ENCODE measurements at places on chromosomes 3 and 15.

- DNase-seq = no peak
Measured at GRCh38 chr15:79129235-79129634, 38.7 kb upstream of the RASGRF1 start.

DNA sequence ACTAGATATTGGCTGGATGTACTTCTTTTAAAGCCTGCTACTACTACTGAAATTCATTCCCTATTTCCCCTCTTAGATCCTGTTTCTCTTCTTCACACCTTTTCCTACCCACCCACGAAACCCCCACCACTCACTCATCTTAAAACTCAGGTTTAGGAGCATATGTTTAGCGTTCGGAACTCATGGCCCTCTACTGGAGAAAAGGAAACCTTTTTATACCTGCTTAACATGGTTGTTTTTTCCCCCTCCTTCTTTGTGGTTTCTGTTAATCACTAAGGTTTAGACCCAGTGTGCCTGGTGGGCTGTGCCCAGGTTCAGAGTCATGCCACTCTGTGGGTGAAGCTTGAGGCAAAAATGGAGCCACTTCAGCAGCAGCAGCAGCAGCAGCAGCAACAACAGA, 2.6 kb downstream of the ARID3B start:
- DNase-seq = no peak

DNA sequence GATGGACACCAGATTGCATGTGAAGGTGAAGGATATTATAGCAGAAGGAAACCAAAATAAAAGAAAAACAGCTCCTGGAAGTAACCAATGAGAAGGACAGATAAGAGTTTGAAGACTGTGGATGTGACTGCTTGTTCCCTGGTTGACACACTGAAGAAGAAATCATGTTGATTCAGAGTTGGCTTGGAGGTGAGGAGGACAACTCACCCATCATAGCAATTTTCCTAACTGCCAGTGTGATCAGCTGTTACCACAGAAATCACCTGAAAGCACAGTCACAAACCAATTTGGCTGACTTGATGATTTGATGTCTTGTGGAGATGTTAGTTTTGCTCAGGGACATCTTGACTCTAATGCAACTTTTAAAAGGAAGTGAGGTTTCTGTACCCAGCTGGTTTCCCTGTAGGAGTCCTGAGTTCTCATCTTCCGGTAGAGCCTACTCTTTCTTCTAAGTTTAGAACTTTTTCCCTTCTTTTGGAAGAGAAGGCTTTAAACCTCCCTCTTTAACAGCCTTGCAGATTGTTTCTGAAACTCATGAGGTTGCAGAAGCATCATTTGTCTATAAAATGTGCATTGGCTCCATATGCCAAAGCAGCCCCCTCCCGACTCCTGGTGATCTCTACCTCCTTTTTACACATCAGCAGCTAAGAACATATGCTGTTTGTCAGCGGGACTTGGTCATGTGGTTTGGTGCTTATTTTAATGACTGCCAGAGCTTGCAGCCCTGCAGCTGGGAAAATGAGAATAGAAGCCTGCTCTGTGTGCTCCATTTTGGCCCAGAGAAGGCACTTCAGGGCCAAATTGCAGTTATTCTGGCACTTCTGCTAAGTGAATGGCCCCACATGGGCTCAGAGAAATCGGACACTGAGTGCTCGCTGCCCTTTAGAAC, 10.3 kb downstream of the ATG7 start:
- DNase-seq = no peak

GRCh38 chr15:26882112-26882511, 15.2 kb downstream of the GABRA5 start:
- DNase-seq = no peak

GRCh38 chr3:27644941-27645340, 77.2 kb downstream of the EOMES start:
- DNase-seq = no peak

DNA sequence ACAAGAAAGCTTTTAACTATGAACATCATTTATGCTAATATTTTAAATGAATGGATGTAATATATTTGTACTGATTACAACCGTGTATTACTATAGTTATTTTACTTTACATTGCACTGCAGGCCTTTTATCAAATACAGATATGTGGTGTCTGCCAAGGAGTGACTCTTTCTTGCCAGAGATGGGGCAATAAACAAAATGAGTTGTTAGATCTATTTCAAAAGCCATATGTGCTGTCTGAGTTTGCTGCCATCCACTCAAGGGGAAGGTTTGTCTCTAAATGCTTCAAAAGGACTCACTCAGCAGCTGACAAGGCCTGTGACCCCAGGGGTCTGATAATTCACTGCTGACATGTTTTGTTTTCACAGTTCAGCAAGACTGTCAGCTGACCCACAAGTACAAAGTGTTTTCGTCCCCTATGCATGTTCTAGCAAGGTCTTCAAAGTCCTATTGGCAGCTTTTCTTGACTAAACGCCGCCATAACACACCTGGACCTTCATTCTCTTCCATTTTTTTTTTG, 41.3 kb upstream of the ZBED2 start:
- DNase-seq = no peak

DNA sequence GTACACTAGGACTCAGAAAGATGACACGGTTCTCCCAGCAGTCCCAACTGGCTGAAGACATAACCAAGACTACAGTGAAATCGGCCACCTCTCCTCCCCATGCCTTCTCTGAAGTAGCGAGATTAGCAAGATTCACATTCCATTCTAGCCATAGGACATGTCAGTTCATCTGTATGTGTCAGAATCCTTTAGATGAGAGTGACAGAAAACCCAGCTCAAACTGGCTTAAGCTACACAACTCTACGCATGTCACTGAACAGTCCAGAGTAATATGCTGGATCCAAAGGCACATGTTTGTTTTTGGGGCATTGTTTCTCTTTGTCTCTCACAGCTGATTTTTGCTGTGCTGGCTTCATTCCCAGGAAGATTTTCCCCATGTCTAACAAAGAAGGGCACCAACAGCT, 75.8 kb downstream of the RARB start:
- DNase-seq = no peak

GRCh38 chr3:171532294-171532693, 72.1 kb upstream of the TNIK start:
- no peak for DNase-seq

- no peak for DNase-seq
Measured at GRCh38 chr3:147397155-147397874, 9.0 kb downstream of the ZIC4 start.

DNA sequence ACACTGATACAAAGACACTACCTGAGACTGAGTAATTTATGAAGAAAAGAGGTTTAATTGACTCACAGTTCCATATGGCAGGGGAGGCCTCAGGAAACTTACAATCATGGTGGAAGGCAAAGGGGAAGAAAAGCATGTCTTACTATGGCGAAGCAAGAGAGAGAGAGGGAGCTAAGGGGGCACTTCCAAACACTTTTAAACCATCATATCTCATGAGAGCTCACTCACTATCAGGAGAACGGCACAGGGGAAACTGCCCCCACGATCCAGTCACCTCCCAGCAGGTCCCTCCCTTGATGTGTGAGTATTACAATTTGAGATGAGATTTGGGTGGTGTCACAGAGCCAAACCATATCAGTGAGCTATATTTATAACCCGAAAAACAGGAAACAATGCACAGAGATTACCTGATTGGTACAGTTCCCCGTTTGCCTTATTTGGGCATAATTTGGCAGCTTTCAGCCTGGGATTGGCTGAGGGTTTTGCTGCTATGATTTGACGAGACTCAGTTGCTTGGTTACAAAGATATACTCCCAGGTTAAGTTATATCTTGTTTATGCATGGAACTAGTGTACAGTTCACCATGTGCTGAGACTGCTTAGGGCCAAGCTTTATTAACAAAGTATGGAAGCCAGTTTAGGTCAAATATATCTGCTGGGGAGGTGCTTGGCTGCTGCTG, 184.2 kb downstream of the NR2F2 start:
- no peak for DNase-seq

DNA sequence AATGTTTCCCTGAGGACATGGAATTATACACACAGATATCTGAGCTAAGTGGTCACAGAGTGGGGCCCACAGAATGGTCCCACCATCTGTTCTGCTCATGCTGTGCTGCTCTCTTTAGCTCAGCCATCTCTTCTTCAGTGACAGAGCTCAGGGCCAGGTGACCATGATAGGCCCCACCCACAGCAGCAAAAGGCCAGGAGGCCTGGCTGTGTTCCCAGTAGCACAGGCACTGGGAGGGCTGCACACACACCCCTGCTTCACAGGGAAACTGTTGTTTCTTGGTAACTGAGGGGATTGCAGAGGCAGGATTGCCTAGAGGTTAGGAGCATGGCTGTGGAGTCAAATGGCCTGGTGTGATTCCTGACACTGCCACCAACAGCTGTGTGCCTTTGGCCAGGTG, 4.8 kb upstream of the FBXW12 start:
- no peak for DNase-seq

GRCh38 chr3:99780749-99781148, 36.9 kb upstream of the CMSS1 start:
- no peak for DNase-seq

DNA sequence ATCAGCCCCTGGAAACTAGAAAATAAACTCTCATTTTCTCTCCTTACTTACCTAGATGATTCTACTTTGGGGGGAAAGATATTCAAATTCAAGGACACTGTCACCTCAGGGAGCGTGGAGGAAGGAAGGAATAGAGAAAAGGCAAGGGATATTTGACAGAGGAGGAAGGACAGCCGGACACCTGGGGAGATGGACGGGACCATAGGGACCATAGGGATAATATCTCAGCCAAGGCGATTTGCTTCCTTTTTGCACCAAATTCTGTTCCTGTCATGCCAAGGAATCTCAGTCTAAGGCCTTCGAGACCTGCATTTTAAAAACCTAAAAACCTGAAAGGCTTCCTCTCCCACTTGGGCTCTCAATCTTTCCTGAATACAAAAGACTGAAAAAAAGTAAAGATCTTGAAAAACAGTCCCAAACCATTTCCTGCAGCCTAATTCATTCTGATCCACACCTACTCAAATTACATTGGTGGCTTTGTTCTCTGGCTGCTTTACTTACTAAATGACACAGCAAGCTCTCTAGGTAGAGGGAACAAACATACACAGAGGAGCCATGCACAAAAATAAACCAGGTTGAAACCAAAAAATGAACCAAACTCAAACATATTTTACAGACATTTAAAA, 73.9 kb upstream of the SLC24A5 start:
- peak; percentile 33 for DNase-seq

GRCh38 chr3:120795017-120795648, 52.6 kb downstream of the GTF2E1 start:
- peak; percentile 1 for DNase-seq

DNA sequence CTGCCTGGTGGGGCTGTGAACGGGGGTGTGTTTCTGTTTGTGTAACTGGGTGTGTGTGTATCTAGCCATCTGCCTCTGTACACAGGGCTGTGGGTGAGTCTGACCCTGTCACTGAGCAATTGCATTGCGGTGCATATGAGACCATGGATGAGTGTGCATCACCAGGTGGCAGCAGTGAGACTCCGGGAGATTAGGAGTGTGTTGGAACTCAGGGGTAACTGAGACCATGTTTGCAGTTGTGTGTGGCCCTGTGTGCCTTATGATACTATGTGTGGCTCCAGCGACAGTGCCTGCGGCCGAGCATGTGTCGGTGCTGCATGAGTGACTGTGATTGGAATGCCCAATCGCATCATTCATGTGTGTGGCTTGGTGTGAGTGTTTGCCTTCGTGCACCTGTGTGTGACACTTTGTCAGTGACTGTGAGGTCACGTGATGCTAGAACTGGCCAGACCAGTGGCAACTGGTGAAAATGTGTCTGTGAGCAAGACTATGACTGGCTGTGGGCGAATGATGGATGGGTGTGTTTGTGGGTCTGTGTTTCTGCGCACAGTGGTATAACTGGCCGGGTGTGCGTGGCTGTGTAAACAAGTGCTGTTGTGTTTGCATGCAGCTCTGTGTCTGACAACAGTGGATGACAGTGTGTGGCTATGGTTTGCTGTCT, 14.0 kb downstream of the VILL start:
- peak; percentile 25 for DNase-seq

- no peak for DNase-seq
Measured at GRCh38 chr3:149657321-149657925, 402 bp downstream of the WWTR1 start.

DNA sequence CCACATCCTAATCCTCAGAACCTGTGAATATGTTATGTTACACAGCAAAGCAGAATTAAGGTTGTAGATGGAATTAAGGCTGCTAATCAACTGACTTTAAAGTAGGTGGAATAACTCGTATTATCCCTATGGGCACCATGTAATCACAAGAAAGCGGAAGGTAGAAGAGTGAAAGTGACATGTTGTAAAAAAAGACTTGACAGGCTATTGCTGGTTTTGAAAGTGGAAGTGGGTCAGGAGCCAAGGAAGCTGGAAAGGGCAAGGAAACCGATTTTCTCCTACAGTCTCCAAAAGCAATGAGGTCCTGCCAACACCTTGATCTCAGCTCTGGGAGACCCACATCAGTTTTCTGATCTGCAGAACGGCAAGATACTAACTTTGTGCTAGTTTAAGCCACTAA, 6.6 kb downstream of the TP63 start:
- DNase-seq = no peak

DNA sequence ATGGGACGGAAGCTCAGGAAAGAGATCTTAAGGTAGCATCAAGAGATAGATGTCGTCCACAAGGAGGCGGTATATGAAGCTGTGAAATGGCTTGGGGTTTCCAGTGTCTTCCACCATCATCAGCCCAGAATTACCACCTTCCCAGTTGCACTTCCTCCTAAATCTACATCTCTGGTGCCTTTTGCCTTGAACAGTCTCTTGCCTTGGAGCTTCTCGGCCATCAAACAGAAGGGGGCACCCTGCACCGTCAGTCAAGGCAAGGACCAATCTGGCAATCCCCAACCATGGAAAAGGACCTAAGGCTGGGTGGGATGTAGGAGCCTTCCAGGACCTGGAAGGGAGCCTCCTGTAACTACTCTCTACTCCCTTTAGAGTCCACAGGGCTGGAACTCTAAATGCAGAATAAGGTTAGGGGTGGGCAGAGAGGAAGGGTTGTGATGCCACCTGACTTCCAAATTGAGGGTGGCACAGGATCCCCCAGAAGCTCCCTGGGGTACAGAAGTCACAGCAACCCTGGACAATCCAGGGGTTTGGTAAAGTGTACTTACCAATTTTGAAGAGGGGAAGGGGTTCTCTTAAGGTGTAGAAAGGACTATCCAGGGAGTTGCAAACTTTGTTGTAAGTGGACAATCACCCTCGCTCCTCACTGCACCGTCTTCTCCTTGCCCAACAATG, 1.0 kb upstream of the RYR3 start:
- peak; percentile 14 for DNase-seq

GRCh38 chr3:120558771-120559241, 37.3 kb upstream of the NDUFB4 start:
- DNase-seq = peak; percentile 78

GRCh38 chr3:130659911-130660310, 86.7 kb downstream of the PIK3R4 start:
- no peak for DNase-seq

Data from NCI-H510A treated with DMSO at 0.1 percent for 48 hours (cell line).